ENCODE measurements at places on chromosomes 12 and 14.

GRCh38 chr12:119082016-119082415, 96.7 kb upstream of the HSPB8 start:
- DNase-seq, result no peak

GRCh38 chr12:49762468-49762847, 21.1 kb downstream of the TMBIM6 start:
- no peak for DNase-seq

DNA sequence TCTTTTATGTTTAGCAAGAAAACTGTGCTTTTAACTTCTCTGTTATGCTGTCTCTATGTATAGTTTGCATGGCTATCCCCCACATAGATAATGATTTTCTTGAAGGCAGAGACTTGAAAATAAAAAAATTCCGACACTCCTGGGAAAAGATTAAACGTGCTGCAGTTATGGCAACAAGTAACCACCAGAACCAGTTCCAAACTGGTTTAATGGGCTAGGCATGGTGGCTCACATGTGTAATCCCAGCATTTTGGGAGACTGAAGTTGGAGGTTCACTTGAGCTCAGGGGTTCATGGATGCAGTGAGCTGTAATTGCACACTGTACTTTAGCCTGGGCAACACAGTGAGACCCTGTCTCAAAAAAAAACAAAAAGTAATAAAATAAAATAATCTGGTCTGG, 15.1 kb upstream of the CAPRIN2 start:
- no peak for DNase-seq

DNA sequence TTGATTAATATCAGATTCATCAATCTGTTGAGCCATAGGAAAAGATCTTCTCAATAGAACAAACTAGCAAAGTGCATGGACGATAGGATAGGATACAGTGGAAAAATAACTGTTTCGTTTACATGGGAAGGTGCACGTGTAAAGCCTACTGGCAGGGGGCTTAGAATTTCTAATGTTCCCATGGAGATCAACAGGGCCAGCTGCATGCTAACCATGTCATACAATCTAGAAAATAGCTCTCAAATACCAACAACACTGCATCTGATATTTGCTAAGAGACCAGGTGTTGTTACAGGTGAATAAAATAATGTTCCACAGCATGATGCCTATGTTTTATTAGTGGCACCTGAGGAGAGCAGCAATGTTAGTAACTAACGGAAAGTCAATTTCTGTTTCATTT, 72.5 kb downstream of the ACSS3 start:
- no peak for DNase-seq

DNA sequence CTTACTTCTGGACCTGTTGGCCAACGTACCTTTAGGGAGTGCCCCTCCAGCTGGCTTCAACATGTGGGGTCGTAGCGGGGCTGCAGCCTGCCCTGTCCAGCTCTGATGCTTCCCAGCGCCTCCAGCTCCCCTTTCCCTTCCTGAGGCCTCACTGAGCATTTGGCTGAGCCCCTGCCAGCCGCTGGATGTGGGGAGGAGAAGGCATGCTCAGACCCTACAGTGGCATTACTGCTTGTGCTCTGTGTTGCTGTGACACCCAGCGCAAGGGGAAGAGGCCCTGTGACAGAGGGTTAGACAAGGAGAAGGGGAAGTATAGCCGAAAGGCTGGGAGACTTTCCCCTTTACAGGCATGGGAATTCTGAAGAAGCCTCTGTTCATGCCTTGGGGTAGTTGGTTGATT, 145.9 kb downstream of the PRKCH start:
- DNase-seq, result no peak

GRCh38 chr12:96698965-96699364, 208.1 kb upstream of the NEDD1 start:
- DNase-seq, result no peak

- DNase-seq, result no peak
Observed at GRCh38 chr12:120402217-120402616, 33.3 kb upstream of the MSI1 start.

- DNase-seq, result peak; percentile 19
Observed at GRCh38 chr12:93766796-93767523, 89.8 kb downstream of the CRADD start.

GRCh38 chr12:51980051-51980808, 26.5 kb upstream of the TAMALIN start:
- peak; percentile 64 for DNase-seq

- DNase-seq, result no peak
Observed at GRCh38 chr12:72338437-72338836, 66.3 kb downstream of the TRHDE start.

DNA sequence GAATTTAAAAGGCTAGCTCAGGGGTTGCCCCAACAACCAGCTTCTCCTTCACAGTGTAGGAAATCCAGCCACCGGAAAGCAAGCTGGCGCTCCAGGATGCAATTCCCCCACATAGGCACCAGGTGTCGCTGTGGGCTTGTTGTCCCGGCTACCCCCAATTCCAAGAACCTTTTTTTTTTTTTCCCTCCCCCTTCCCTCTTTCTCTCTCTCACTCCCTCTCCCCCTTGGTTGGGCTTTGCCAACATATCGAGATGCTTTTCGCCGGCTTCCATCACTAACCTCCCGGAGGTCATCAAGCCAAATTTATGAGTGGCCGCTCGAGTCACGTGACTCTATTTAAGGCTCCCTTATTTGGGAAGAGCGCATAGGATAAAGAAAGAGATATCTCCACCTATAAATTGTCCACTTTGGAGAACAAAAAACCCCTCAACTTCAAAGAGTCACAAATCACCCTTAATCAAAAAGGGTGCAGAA, at the start of gene HOXC5:
Gene HOXC5, plus strand, starts transcription at position 424 of the 474 bp plus-strand sequence. CDS start 73 bp downstream, outside the sequence.
- peak; percentile 69 for DNase-seq

DNA sequence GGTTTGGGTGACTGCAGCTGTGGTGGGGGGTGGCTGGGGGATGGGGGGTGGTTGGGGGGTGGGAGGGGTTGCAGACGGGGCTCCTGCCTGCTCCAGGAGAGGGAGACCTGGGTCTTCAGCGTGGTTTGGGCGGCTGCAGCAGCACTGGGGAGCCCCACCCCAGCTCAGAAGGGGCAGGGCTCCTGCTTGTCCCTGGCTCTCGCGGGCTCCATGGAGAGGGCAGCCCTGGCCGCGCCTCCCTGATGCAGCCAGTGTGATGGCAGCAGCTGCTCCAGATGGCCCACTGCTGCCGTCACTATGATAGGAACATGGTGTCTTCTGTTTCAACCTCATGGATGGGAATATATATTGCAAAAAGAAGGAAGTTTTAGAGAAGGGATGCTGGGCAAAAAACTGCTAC, 22.9 kb downstream of the TRHDE start:
- no peak for DNase-seq

DNA sequence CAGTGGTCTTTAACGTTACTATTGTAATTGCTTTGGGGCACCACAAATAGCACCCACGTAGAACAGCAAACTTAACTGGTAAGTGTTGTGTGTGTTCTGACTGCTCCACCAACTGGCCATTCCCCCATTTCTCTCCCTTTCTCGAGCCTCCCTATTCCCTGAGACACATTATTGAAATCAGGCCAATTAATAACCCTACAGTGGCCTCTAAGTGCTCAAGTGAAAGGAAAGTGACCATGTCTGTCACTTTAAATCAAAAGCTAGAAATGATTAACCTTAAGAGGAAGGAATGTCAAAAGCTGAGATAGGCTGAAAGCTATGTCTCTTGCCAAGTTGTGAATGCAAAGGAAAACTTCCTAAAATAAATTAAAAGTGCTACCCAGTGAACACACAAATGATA, 22.3 kb downstream of the PPP1R13B start:
- DNase-seq, result no peak

DNA sequence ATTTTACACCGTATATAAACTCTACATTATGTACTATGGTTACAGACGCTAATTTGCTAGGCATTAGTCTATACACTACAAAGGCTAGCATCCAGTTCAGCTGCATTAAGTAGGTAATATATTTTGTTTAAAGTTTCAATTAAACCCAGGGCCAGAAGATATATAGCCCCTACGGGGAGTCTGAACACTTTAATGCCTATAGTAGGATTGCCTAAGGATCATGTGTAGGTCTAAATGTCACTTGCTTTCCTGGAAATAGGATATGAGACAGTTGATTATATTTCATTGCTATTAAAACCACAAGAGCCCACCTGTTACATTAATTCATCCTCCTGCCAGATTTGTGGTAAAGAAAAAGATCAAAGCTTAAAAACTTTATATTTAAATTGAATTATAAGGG, 286.9 kb downstream of the TMTC2 start:
- DNase-seq, result no peak

DNA sequence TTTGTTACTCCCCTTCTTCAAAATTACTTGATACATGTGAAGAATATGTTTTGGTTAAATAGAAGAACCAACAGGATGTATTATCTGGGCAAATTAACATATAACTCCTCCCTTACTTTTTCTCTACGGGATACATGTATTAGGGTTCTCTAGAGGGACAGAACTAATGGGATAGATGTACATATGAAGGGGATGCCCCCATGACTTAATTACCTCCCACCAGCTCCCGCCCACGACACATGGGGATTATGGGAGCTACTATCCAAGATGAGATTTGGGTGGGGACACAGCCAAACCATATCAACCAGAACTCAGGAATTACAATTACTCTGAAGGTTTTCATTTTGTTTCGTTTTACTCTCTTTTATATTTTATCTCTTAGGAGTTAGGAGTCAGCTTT, 41.3 kb downstream of the VRK1 start:
- no peak for DNase-seq

DNA sequence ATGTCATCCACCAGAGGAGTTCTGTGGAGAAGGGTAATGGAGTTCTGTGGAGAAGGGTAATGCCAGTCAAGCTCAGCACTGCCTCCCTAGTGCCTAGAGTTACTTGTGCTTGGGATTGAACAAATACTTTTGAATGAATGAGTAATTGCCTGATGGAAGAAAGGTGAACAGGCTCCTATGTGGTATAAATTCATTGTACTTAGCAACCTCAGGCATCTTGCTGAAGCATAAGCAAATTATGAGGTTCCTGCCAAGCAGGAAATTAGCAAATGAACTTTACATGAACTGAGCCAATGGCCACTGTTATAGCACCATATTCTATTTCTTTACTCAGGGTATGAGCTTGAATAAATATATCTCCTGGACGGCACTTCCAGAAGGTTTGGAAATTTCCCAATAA, 1047.2 kb downstream of the SLC6A15 start:
- no peak for DNase-seq
